ENCODE measurements at places on chromosomes 2 and 18.

DNA sequence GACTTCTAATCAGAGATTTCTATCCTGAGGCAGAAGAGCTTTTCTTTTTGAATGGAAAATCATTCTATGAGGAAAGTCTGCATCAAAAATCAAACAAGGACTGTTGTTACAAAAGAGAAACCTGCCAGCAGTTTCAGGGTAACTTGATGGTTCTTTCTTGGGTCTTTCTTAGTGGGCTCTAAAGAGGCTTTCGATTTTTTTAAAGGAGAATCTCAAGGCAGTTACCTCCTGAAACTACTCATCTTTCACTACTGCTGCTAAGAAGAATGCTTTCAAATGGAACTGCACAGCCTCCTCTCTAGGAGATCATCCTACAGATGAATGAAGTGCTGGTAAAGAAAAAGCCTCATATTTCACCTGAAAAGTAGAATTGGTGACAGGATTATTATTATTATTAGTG is 272.3 kb downstream of the ERBB4 start:
- no peak for DNase-seq

GRCh38 chr2:171979103-171979502 is 20.6 kb upstream of the METAP1D start:
- DNase-seq: no peak

GRCh38 chr2:7837237-7837760 is 844.6 kb upstream of the ID2 start:
- DNase-seq: no peak

- no peak for DNase-seq
Measured at GRCh38 chr2:226001716-226002115, 602.2 kb downstream of the NYAP2 start.

DNA sequence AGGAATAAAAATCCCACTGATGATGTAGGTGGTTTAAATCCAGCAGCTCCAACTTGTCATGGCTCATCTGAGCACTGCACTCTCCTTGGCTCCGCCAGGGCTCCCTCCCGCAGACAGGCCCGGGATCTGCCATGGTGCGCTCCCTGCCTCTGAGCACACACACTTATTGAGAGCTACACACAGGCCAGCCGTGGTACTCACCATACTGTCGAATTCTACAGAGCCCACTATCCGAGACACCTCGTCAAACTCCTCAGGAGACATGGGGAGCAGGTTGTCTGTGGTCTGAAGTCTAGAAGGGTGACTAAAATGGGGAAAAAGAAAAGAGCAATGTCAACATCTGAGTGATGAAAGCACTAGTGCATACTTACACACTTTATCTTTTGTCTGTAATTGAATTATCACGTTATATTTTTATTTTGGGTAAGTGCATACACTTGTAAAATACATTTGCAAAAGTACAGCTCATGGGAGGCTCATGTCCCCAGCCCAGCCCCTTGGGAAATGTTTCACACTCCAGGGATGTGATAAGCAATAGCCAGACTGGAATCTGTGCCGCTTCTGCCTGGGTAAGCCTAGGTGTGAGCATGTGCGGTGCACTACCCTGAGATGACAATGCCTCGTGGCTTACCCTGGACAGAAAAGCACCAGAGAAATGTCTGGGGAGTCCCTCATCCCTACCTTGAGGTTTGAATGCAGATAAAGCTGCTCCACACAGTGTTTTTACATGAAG is 39.2 kb downstream of the STAT1 start:
- no peak for DNase-seq

DNA sequence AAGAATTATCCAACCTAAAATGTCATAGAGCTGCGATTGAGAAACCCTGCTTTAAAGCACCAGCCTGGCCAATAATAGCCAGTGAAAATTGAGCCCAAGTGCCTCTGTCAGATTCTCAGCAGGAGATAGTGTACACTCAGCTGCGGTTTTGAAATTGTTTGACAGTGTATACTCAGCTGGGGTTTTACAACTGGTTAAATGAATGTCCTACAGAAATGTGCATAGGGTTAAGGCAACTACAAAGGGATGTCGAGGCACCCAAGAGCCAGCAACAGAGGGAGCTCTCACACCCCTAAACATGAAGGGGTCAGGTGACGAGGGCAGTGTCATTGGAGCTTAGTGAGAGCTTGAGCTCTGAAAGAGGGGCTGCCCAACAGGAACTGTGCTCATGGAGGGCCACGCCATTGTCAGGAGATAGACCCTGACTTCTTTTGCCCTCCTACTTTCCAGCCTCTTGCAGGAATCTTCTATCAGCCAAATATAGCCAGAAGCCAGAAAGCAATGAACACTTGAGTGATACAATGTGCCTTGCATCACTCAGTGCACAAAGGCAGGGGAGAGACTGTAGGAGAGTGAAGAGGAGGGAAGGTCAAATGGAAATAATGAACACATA is 15.1 kb downstream of the ACTG2 start:
- no peak for DNase-seq
